NCI-H748 treated with DMSO at 0.1 percent for 48 hours (cell line): ENCODE measurements at places on chromosomes 3 and 15.

DNA sequence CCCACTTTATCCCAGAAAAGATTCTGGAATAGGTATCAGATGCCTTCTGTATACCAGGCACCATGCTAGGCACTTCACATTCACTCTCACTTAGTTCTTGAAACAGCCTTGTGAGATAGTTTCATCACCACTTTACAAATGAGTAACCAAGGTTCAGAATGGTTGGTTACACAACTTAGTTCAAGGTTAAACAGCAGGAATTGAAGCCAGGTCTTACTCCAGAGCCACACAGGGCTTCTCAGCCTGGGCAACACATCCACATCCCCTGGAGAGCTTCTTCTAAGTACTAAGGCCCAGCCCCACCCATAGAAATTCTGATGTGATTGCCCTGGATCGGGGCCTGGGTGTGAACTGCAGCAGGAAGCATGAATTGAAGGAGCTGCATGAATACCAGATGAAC is 18.6 kb downstream of the WHAMM start:
- no peak for DNase-seq

DNA sequence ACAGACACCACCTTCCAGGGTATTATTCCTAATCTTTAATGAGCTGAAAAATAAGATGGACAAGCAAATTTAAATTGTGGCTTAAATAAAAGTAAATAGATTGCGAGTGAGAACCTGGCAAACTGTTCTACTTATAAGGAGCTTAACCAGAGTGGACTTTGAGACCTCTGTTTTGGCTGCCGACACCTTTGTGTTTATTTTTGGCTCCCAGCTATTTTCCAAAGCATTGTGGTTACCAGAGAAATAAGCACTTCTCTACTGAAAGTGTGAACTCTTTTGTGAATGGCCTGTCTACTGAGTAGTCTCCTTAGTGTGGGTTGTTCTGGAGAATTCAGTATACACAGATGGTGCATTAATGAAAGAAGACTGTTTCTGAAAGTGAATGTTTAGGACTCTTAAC is 109.4 kb downstream of the ATP8B4 start:
- DNase-seq = no peak

DNA sequence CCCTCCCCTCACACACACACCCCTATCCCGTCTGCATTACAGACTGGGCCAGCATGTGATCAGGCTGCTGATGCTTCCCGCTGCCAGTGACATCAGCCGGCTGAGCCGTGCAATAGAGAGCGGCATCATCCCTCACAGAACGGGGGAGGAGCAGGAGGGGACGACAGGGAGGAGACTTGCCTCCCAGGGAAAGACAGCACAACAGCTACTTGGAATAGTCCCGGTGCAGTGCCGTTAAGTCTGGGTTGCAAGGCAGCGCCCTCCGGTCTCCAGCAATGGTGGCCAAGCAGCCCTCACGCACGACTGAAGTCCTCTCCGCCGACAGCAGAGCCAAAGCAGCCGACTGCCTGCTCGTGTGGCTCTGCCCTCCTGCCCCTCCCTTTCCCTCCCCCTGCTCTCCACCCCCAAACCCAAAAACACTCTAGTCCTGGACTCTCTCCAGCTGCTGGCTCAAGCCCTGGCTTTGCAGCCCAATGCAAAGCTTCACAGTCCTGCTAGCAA is 31.5 kb upstream of the RPS17 start:
- DNase-seq = no peak

DNA sequence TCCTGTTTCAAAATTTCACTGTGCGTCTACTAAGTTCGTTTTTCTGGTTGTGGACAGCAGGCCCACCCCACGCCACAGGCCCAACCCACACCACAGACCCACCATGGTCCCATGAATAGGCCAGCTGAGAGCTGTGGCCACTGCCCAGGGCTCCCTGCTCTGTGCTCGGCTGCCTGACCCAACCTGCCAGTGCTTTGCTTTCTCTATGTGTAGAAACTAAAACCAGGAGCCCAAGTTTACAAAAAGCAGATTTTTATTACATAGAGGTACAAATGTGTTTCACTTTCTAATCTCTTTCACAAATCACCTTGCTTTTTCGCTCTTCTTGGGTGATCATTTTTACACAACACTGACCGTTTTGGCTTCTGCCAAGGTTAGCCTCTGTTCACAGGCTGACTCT is 69.1 kb downstream of the HERC2 start:
- no peak for DNase-seq

DNA sequence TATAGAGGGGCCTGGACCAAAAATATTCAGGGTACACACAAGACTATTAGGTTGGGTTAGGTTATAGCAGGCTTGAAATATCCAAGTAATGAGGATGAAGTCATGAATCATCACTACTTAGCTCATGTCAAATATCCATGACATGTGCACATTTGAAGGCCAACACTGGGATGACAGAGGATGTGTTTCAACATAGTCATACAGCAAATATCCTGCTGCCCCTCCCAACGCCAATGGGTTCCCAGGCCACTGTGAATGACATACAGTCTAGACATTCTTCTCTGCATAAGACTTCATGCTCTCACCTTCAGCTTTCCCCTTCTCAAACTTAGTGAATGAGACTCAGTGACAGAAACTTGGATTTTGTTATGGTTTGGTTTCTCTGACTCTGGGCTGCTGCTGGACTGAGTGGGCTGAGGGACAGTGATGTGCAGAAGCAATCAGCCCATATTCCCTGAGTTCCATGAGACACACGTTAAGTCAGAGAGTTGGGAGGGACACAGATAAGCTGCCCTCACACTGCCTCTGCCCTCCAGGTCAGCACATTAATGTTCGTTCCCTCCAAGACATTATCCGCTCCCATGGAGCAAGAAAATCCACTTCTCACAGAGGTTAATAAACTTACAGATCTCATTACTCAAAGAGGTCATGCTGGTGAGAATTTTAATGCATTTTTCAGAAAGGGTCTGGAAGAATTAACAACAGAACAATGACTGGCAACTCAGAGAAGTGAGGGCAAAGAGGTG is 15.4 kb downstream of the HOMER2 start:
- DNase-seq = no peak
